ENCODE measurements at places on chromosomes 3 and 15.

- DNase-seq, result no peak
Observed at GRCh38 chr15:64527263-64527984, 67.0 kb downstream of the ZNF609 start.

DNA sequence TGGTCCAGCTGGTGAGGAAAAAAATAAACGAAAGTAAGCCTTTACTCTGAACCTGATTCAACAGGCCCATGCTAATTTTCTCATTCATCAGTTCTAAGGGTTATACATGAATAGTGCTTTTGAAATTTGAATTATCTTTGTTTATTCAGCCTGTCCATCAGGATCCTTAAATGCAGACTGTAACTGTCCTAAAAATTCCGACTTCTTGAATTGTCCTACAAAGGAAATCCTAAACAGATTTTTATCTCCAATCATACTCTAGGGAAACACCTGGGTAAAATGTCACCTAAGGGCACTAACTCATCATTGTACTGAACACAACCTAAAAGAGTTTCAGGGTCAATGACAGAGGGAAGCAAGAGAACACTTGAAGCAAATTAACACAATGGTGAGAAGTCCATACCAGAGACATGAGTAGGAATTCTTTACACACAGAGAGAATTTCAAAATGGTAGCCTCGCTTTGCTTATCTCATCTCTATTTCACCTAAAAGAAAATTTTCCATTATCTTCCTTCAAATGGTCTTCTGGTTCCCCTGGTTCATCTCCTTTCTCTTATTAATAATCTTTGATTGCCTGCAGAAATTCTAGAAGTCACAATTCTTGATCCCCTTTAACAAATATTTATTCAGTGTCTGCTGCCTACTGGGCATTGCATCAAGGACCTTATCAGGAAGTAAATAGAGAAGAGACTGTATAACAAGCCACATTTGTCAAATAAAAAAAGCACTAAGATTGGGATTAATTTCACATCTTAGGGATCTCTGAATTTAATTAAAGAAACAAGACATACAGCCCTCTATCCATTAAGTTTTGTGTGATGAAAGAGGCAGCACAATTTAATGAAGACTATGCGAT lies 182.7 kb downstream of the MEIS2 start:
- no peak for DNase-seq

DNA sequence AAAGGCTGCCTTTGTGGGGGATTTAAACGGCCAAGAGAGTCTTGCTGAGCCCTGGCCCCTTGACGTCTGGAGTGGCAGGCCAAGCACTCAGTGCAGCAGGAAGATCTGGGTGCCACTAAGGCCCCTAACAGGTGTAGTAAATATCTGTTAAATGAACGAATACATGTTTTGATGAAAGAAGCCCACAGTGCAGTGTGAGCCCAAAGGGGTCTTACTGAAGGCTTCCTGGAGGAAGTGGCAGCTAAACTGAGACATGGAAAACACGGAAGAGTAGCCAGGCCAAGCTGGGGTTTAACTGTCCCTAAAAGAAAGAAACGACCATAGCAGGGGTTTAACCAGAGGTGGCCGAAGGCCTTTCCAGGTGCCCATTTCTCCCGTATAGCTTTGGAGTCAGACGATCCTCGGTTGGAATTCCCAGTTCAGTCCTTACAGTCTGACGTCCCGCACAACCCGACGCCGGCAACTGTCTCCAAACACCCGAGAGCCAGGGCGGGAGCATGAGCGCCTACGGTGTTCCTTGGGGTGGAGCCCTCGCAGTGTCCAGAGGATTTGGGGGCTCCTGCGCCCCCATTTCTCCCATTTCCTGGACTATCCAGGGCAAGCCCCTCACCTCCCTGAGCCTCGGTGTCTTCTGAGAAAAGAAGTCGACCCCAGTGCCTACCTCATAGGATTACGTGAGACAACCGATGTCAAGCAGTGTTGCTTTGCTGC lies 910 bp upstream of the ABHD6 start:
- DNase-seq, result no peak

GRCh38 chr3:53089511-53089910 lies 40.7 kb downstream of the RFT1 start:
- no peak for DNase-seq

GRCh38 chr3:1953536-1953935 lies 145.1 kb upstream of the CNTN4 start:
- no peak for DNase-seq

- DNase-seq, result no peak
Observed at GRCh38 chr15:58677426-58677825, 72.1 kb downstream of the ADAM10 start.

- peak; percentile 80 for DNase-seq
Observed at GRCh38 chr3:52039846-52040245, 16.5 kb downstream of the DUSP7 start.

GRCh38 chr3:123276346-123277006 lies 74.7 kb downstream of the SEC22A start:
- no peak for DNase-seq

DNA sequence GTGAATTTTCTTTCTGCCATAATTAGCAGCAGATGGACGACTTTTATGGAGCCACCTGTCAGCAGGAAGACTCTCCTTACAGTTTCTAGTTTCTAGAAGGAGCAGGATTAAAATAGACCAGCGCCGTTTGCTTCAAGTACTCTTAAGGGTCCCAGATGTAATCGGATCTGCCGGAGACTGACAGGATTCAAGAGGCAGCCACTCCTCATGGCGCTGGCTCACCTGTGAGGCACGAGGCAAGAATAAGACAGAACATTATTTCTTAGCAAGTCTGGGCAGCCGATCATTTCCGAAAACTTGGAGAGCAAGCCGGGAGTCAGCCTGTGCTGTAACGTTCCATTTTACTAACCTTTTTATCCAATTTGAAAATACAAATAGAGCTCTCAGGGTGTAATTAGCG lies 410.4 kb upstream of the RORA start:
- no peak for DNase-seq

DNA sequence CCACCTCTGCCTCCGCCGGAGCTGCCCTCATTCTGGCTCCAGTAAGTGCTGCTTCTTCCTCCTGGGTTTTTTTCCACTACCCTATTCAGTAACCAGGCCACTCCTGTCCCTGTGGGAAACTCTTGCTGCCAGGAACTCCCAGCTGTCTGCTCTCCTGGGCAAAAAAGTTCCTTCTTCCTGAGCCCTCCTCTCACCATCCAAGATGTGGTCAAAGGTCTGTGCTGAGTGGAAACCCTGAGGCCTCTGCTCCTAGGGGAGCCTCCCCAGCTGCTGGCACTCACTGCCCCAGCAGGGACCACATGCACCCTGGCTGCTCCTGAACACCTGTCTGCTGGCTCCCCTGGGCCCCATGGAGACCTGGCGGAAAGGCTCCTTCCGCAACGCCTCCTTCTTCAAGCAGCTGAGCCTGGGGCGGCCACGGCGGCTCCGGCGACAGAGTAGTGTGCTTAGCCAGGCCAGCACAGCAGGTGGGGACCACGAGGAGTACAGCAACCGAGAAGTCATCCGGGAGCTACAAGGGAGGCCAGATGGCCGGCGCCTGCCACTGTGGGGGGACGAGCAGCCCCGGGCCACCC lies 454 bp downstream of the C15orf62 start:
- no peak for DNase-seq

DNA sequence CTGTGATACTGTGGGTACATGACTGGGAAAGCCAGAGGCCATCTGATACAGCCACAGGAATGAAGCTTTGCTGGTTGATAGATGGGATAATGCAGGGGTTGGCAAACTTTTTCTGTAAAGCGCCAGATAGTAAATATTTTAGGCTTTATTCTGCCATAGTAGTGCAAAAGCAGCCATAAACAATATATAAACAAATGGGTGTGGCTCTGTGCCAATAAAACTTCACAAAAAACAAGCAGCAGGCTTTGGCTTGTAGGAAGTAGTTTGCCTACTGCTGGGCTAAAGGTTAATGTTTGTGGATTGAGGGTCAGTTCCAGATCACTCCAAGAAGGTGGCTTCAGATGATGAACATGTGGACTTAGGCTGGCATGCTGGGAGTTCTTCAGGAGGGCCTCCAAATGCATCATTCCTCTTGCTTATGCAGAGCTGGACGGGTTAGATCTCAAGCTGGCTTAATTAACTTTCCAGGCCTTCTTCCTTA lies 305.7 kb downstream of the RPLP1 start:
- no peak for DNase-seq

- no peak for DNase-seq
Observed at GRCh38 chr3:166351461-166351860, 514.2 kb upstream of the BCHE start.

GRCh38 chr3:190605385-190605784 lies 91.5 kb downstream of the IL1RAP start:
- DNase-seq, result no peak

DNA sequence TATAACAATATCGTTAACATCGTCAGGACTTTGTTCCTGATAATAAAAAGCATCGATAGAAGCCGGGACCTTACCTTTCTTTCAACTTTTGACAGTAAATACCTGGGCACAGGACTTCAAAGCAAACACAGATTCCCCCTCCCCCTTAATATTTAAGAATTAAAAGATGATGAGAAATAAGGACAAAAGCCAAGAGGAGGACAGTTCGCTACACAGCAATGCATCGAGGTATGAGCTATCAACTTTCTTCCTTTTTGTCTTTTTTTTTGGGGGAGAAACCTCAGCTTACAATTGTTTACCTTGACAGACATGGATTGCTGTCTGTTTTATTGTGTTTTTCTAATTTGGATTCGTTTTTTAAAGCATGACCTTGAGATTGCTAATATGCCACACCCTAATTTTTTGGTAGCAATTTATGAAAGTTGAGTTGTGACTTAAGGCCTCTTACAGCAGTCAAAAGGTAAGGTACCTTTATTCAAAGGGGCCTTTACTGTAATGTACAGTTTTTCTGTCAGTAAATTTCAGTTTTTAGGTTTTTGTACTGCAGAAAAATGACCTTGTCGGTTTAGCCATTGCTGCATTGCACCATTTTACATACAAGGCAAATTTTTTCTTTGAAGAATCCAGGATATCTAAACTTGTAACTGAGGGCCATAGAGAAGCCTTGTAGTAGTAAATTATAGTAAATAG lies 1.1 kb downstream of the CHD2 start:
- no peak for DNase-seq

- no peak for DNase-seq
Observed at GRCh38 chr15:67838789-67839332, 984 bp downstream of the RNU6-1 start.

DNA sequence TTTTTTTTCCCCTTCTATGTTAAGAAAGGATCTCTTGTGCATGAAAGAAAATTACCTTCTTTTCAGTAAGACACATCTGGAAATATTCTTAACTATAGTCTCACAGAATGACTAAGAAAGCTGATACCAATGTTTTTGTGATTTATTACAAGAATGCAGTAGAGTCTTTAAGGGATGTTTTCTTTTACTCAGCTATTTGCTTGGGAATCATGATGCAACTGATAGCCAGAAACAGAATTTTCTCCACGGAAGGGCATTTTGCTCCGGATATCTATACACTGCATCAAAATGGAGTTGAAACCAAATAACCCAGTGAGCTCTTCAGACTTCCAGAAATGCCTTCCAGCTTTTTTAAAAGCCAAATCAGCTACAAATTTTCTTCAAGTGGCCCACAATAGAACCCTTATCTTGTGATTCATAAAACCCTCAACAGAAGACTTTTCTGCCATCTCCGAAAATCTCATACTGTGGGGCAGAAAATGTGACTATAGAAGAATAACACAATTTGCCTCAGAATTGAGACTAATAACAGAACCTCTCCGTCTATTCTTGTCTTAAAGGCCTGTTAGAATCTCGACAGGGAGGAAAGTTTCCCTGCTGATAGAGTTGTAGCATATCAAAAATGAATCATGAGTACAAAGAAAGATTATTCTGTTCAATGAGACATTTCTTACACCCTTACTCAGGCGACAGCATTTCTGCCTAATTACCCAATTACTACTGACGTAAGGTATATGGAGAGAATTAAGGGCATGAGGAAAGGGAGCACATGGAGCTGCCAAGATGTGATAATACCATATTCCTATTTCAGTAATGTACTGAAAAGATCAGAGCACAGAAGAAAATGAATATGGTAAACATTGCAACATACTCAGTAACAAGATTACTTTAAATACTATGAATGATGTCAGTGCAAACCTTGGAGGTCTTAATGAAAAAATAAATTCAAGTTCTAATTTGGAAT lies 900.1 kb downstream of the ROBO1 start:
- DNase-seq, result no peak

GRCh38 chr15:101401286-101401685 lies 88.2 kb downstream of the PCSK6 start:
- no peak for DNase-seq

- no peak for DNase-seq
Observed at GRCh38 chr3:23644676-23645075, 161.1 kb upstream of the UBE2E1 start.

- no peak for DNase-seq
Observed at GRCh38 chr3:53747559-53747958, 98.7 kb downstream of the CHDH start.

- no peak for DNase-seq
Observed at GRCh38 chr3:141575879-141576743, 89.3 kb downstream of the RASA2 start.

- DNase-seq, result no peak
Observed at GRCh38 chr3:39347586-39347876, 18.0 kb downstream of the CCR8 start.

DNA sequence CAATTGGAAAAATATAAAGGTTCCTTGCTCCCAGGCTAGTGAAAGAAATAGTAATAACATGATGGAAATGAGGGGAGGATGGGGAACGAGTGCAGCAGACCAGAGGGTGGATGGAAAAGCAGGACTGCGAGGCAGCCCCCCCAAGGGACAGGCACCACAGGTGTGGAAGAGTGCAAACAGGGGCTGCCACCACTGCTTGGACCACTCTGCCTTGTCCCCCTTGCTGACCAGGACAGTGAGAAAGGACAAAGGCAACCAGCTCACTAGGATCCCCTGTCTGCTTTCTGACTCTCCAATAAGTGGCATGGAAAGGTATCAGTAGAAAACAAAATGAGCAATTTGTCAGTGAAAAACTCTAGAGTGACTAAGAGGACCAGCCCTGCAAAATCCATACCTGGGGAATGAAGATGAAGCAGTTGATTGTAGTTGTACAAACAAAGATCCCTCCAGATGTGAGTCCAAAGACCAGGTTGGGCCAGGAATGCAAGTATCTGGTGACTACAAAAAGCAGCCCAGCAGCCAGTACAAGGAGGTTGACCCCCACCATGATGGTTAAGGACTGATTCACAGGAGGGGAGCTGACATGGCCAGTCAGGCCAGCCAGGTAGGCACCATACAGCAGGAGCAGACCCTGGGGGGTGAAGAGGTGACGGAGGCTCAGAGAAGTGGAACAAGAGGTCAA lies 86.6 kb upstream of the GSK3B start:
- DNase-seq, result no peak

GRCh38 chr3:124315215-124316033 lies 323.5 kb upstream of the ROPN1 start:
- DNase-seq, result no peak

DNA sequence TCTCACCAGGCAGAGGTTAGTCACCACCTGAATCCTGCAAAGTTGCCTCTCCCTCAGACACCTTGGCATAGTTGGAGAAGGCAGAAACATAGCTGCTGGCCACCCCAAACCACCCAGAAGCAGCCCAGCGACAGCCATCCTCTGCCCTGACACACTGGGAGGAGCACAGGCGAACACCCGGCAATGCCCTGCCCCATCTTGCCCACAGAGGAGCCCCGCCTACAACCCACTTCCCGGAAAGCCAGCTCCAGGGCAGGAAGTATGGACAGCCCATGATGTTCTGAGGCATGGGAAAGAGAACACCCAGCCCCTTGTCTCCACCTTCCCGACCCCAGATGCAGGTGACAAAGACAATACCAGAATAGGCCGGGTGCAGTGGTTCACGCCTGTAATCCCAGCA lies 12.6 kb upstream of the SHISA5 start:
- no peak for DNase-seq

GRCh38 chr3:15513116-15513515 lies 8.4 kb downstream of the COLQ start:
- no peak for DNase-seq

GRCh38 chr3:123036352-123037014 lies 8.9 kb upstream of the SEMA5B start:
- DNase-seq, result no peak
